ENCODE measurements at places on chromosomes 4 and X. TPM values are rescaled to one million over a fixed set of nuclear protein-coding genes. Genes with fewer than 3 reads are reported as not detected.

DNA sequence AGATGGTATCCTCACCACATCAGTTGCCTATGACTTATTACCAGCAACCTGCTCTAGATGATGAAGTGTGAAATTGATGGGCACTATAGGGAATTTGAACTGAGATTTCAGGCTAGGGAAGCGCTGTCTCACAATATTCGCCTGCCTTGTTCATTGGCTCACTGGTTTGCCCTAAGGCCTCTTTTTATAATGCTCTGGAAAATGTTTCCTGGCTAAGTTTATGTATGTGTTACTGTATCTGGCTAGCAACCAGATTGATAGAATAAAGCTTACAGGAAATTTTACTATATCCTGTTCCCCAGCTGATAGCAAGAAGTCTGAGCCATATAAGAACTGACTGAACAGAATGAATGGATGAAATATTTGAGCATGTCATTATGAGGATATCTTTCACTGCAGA is 71.6 kb downstream of the GSTCD start:
- DNase-seq: no peak

The CT47A7 gene
- total RNA-seq: not detected

GRCh38 chrX:104565791-104566680 is at the start of gene IL1RAPL2:
Gene IL1RAPL2, plus strand, starts transcription at chrX:104566199.
- no peak for DNase-seq

- no peak for DNase-seq
These were observed 3.3 kb downstream of the NUDT9 start for GRCh38 chr4:87425711-87426110.

- DNase-seq: no peak
These were observed 888 bp downstream of the RAB28 start for GRCh38 chr4:13483136-13483767.

GRCh38 chr4:110188113-110188512 is 10.3 kb downstream of the ELOVL6 start:
- DNase-seq: no peak

The SNX12 gene
- total RNA-seq: 42.5 TPM

The NSG1 gene
- total RNA-seq: 42.8 TPM

DNA sequence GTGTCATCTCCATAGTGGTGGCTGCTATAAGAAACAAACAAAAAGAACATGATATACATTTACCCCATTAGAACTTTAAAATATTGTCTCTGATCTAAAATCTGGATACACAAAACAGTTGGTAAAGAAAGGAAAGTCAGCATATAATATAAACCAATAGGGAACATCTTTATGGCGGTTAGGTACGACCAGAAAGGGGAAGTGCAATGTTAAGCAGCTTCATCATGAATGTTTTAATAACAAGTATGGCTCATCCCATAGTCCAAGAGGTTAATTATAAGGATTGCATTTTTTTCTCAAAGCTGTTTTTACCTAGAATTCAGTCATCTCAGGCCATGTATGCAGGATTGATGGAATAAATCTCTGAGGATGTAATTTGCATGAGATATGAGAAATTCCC is 1869.7 kb downstream of the PCDH7 start:
- no peak for DNase-seq

DNA sequence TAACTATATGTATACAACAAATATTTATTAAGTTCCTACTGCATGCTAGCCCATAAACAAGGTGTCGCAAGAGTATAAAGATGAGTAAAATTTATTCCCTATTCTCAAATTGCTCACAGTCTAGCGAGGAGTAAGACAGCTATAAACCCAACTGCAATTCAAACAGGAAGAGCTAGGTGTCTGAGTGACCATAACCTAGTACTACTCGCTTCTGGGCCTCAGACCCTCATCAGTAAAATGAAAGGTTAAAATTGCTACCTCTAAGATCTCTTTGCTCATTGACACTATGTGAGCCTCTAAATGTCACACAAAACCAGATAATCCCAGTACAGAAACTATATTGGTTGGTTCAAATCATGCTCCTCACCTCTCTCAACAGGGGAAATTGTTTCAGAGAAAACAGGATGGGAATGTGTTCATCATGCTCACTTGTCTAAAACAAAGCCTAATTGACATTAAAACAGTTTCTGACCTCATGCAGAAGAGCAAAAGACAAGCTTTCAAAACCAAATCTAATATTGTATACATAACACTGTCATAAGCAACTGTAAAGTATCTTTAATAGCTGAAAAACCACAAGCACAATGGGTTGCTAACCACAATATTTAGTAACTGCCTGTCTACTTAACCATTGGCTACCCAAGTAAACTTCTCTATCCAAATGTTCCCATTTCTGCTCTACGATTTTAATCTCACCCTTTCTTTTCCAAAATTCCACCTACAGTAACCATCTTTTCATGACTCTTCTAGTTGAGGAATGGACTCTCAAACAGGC is 264.6 kb upstream of the FMR1 start:
- no peak for DNase-seq

GRCh38 chr4:26441771-26442170 is 48.5 kb downstream of the CCKAR start:
- no peak for DNase-seq

The ARHGAP24 gene
- 0.45 TPM for total RNA-seq

DNA sequence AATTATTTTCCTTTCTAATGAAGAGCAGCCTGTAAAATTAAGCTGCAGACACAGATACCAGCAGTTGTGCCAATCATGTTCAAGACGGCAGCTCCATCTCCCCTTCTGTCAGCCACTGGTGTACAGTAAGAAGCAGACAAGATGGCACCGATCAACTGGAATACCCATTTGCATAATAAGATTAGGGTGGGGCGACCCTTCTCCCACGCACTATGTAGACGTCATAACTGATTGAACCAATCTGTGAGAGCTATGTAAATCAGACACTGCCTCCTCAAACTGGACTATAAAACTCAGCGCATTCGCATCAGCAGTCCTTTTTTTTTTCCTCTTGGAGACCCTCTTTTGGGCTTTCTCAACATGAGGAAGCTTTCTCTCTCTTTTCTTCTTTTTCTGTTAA is 40.4 kb upstream of the INTS6L start:
- DNase-seq: no peak

DNA sequence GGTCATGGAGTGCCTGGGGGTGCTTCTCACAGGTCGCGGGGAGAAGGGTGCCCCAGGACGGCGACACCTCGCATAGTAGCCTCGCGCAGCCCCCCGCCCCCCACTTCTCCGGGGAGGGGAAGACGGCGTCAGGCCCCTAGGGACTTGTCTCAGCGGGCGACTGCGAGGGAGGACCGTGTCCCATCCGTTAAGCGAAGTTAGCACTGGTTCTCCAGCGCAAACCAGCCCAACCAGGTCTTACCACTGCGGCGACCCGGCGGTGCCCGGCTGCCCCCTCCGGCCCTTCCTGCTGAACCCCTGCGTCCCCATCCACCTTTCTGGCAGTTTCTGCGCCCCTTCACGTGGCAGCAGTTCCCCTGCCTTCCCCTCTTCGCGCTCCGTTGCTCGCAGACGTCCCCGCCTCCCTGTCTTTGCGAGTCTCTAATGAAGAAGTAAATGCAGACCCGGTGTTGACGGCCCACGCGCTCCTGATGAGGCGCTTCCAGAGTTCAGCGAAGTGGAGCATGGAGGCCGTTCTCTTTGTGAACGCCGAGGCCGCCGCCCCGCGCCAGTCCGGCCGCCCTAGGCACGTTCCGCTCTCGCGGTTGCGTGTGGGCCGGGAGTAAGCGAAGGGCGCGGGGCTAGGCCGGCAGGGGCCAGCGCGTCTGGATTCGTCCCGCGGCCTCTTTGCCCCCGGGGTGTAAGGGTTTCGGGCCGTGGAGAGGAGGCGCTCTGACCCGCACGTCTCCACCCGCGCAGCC is 3.0 kb downstream of the SLIT2 start:
- DNase-seq: no peak

- no peak for DNase-seq
These were observed 91.7 kb downstream of the SMIM20 start for GRCh38 chr4:26005764-26006163.

The ACSL4 gene
- total RNA-seq: 27.3 TPM

GRCh38 chrX:9180623-9181022 is 146.7 kb upstream of the FAM9B start:
- no peak for DNase-seq

DNA sequence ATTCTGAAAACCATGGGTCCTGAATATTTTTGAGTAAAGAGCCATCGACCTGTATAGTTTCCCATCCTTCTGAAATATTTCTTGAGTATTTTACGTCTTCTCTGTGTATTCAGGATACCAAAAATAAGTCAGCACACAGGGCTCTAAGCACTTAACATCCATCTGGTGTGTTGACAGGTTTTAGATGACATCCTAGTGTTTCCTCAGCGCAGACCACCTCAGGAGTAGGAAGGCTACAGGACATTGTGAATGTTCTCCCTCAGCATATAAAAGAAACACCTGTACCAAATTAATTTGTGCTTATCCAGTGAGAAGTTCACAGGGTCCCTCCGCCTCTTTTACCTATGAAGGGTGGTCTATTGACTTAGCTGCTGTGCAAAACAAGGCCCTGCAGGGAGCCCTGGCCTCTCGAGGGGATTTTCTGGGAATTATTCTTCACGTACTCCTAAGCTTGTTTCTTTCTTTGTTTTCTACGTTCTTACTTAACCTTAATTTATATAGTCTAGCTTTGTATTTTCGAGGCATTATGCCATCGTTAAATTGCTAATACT is 241.8 kb downstream of the FBXO8 start:
- DNase-seq: no peak

The ERAS gene
- total RNA-seq: not detected

The CPE gene
- total RNA-seq: not detected

- DNase-seq: no peak
These were observed 138.2 kb downstream of the GUCY2F start for GRCh38 chrX:109343671-109344070.

The GAGE12J gene
- total RNA-seq: not detected

DNA sequence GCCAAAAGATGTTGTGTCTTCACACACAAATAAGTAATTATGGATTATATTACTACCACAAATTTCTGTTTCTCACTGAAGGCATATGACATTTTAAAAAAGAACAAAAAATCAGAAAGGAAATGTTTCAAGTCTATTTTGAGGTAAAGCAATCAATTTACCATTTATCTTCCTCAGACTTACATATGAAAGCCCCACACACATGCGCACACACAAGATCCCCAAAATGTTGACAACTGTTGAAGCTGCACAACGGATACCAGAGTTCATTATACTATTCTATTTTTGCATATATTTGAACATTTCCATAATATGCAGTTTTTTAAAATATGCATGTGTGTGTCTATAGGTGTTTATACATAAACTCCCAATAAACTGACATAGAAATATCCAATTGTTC is 2.7 kb downstream of the LRBA start:
- no peak for DNase-seq

DNA sequence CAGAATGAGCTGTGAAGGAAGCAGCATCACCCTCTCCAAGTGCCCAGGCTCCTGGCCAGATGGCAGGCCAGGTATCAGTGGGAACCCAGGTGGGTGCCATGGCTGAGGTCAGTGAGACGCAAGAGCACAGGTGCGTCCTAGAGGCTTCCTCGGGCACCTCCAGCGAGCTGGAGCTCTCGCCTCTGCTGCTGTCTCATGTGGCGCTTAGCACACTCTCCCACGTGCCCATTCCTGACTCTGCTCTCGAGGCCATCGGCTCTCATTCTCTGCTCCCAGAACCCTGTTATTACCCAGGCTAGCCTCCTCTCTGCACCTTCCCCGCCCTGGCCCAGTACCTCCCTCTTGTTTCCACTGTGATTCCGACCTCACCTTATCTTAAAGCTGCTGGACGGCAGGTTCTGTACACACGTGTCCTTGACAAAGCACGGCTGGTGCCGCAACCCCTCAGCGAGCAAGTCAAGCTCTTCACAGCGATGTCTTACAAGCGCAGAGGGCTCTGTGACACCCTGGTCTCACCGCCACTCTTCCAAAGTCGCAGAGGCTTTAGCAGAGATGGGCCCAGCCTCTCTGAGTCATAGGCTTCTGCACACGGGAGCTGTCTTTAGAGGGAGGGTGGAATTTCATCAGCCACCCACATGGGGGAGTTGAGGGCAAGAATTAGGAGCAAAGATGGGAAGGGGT is 15.4 kb upstream of the MSANTD1 start:
- DNase-seq: no peak

GRCh38 chr4:139686130-139686529 is 20.5 kb downstream of the MGST2 start:
- DNase-seq: no peak

The TLR10 gene
- total RNA-seq: 0.85 TPM

The HSD17B11 gene
- total RNA-seq: 38.0 TPM

The MEPE gene
- total RNA-seq: not detected

The CXCL3 gene
- not detected for total RNA-seq

The ADH5 gene
- 70.5 TPM for total RNA-seq

The RTL5 gene
- total RNA-seq: 2.8 TPM
